T1000 (cell line): ENCODE measurements at places on chromosomes 16 and 17.

DNA sequence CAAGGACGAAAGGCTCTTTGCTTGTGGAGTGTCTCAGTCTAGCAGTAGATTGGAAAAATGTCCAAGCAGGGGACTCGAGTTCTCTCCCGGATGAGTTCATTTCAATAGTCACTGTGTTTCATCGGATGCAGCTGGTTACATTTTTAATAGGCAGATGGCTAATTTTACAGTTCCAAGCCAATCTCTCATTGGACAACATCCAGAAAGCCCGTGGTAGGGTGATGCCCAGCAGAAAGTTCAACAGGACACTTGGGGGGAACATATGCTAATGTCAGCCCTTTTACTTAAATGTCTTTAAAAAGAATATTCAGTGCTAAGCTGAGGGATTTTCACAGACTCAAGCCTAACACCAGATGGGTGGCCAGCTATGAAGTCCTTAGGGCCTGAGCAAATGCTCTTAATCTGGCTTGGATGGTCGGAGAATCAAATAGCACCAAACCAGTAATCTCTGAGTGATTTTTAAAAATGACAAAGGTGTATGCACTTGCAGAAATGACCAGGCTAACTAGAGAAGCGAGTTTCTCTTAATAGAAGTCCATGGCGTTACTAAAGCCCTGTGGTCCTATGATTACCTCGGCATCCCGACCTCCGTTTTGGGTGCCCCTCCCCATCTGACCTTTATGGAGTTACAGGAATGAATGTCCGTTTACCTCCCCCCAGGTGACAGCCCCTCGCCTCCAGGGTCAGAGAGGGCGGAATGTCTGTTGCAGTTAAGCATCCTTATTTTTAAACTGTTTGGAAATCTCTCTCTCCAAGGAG lies 289.2 kb upstream of the SALL1 start:
- no peak for DNase-seq

DNA sequence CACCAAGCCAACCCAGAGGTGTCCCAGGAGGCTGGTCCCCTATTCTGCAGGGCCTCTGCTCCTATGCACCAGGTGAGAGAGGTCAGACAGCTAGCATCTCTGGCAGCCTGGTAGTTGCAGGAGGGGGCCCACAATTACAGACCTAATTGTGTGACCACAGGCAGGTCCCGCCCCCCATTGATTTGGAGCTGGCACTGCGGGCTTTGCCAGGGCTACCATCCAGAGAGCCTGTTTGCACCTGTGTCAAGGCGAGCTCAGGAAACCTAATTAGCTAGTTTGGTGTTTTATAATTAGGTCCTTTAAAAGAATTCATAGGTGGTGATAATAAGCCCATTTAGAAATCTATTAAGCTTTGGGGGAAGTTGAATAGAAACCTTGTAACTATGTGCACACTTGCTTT lies 90.2 kb downstream of the MRM1 start:
- no peak for DNase-seq

GRCh38 chr16:74766729-74767128 lies 7.9 kb downstream of the FA2H start:
- DNase-seq: no peak

DNA sequence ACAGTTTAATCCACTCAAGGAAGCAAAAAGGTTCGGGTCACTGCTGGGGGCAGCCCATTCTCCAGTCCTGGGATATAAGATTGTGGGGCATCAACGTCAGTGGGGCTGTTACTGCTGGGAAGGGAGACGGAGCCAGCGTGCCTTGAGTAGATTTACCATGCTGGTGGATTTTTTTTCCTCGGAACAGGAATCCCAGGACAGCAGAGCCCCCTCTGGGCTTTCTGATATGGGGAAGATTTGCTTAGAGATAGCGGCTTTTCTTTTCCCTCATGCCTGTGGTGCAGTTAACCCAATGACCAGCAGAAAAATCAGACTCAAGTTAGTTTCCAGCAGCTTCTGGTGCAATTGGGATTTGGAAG lies 35.4 kb downstream of the WSCD1 start:
- DNase-seq: no peak

DNA sequence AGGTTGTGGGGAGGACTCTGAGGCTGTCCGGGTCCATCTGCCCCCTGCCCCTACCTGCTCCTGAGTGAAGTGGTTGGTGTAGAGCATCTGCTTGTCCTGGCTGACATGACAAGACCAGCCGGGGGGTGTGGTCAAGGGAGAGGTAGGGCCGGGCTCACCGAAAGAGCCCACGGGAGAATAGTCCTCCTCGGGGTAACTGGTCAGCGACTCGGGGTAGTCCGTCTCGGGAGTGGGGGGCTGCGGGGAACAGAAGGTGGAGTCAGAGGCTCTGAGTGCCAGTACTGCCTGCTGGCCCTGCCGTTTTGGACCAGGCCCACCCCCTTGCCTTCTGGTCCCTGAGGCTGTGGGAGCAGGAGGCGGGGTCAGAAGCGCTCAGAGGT lies 27.8 kb downstream of the ARHGAP27 start:
- no peak for DNase-seq
